Calu3 (cell line): ENCODE measurements at places on chromosomes 13 and 19. TPM values are rescaled to one million over a fixed set of nuclear protein-coding genes. Genes with fewer than 3 reads are reported as not detected.

DNAAF3 gene
- 10.3 and 13.1 TPM in 2 replicates for total RNA-seq

ZNF835 gene
- not detected in 2 replicates for total RNA-seq

PALM gene
- 0.56 and 0.83 TPM in 2 replicates for total RNA-seq

ITGBL1 gene
- total RNA-seq = not detected in 2 replicates

MUC16 gene
- 0.15 and 0.17 TPM in 2 replicates for total RNA-seq

GRCh38 chr19:35715981-35716800, 1.6 kb upstream of the KMT2B start:
- H3K27me3 ChIP-seq = peaks cover 33% of the 10 kb centered on the region
- H3K36me3 ChIP-seq = peaks cover 52% of the 10 kb centered on the region
- peak overlapping the region; percentile 45 for H3K27ac ChIP-seq

GRCh38 chr19:8269724-8270123, 38.4 kb downstream of the CD320 start:
- H3K4me1 ChIP-seq = peaks cover 8% of the 10 kb centered on the region
- no peak overlapping the region for H3K27ac ChIP-seq
- H3K27me3 ChIP-seq = no peaks in the 10 kb centered on the region
- H3K36me3 ChIP-seq = no peaks in the 10 kb centered on the region

DNA sequence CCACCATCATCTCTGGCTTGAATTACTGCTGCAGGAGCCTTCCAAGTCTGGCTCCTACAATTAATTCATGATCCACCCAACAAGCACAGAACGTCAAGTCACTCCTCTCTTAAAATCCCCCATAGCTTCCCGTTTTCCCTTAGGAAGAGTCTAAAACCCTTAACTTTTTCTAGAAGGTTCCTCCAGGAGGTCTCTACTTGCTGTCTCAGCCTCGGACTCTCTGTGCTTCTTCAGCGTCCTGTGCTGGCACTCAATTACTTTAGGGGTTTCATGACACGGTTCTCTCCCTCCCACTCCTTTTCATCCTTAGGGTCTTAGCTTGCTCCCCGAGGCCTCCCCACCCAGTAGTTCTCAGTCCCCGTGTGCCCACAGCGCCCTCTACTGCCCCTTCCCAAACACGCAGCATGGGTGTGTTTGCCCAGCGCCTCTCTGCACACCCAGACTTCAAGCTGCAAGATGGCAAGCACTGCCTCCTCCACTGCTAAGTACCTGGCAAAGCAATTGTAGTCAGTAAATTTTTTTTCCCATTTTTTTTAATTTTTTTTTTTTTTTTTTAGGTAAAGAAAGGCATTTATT, 25.8 kb upstream of the MAP3K10 start:
- H3K36me3 ChIP-seq = peaks cover 12% of the 10 kb centered on the region
- peaks cover 18% of the 10 kb centered on the region for H3K27me3 ChIP-seq
- no peak overlapping the region for H3K4me3 ChIP-seq
- H3K27ac ChIP-seq = no peak overlapping the region
- DNase-seq = peak; percentile 52

DNA sequence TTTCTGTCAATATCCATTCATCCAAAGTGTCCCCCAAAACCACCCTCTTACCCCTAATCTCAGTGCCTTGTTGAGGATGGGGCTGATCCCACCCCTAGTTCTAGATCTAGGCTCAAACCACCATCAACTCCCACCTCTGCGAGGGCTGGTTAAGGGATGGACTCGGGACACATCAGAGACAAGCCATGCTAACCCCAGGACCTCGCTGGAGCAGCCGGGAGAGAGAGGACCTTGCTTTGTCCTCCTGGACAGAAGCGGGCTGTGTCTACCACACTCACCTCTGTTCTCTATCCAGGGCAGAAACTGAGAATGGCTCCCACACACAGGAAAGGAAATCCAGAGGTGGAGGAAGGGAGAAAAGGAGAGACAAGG, 90.8 kb upstream of the UQCRFS1 start:
- H3K36me3 ChIP-seq = no peaks in the 10 kb centered on the region
- no peaks in the 10 kb centered on the region for H3K4me1 ChIP-seq
- no peak overlapping the region for H3K27ac ChIP-seq
- H3K27me3 ChIP-seq = peaks cover 83% of the 10 kb centered on the region
- DNase-seq = no peak
- H3K4me3 ChIP-seq = no peak overlapping the region

DNA sequence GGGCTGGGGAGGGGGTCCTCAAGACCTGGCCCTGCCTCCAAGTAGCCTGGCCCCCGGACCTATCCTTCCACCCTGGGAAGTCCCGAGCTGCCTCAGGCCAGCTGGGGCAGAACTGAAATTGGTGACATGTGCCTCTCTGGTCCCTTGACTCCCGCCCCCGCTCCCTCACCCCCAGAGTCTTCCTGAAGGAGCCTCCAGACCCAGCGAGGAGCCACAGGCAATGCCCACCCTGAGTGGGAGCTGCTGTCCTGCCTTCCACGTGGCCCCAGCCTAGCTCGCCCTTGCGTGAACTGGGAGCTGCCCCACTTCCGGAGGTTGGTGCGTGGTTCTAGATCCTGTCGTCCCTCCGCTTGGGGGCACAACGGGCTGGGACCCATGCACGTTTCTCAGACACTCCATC, 34.6 kb downstream of the CEBPA start:
- H3K36me3 ChIP-seq = no peaks in the 10 kb centered on the region
- DNase-seq = no peak
- peaks cover 27% of the 10 kb centered on the region for H3K27me3 ChIP-seq
- H3K27ac ChIP-seq = no peak overlapping the region

DNA sequence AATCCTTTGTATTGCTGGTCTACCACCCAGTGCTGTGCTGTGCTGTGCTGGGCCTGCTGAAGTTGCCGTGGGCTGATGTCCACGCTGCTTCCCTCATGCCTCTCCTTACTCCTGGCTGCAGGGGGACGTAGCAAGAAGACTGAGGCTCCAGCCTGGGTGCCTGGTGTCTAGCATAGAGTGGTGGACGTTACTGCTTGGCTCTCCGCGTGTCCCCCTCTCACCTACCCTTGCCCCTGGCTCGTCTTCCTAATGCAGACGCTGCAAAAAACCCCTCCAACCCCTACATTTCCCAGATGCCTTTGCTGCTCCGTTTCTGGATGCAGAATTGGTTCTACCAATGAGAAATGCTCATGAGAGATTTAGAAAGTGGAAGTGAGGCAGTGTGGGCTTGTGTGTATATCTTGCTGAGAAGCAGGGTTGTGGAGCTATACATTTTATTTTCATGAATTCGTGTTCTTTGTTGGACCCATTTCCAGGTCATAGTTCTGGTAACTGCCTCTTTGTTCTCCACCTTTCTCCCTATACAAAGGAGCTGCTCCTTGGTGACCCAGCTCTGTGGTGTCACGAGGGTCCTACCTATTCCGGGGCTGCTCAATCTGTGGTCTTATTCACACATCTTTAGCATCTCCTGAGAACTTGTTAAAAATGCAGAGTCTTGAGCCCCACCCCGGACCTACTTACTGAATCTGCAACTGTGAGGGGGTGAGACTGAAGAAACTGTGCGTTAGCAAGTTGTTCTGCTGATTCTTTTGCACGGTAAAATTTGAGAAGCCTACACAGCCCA, 7.9 kb upstream of the DENND1C start:
- DNase-seq = no peak
- no peaks in the 10 kb centered on the region for H3K36me3 ChIP-seq
- peaks cover 16% of the 10 kb centered on the region for H3K27me3 ChIP-seq
- H3K4me1 ChIP-seq = no peaks in the 10 kb centered on the region
- no peak overlapping the region for H3K27ac ChIP-seq
- no peak overlapping the region for H3K4me3 ChIP-seq

DNA sequence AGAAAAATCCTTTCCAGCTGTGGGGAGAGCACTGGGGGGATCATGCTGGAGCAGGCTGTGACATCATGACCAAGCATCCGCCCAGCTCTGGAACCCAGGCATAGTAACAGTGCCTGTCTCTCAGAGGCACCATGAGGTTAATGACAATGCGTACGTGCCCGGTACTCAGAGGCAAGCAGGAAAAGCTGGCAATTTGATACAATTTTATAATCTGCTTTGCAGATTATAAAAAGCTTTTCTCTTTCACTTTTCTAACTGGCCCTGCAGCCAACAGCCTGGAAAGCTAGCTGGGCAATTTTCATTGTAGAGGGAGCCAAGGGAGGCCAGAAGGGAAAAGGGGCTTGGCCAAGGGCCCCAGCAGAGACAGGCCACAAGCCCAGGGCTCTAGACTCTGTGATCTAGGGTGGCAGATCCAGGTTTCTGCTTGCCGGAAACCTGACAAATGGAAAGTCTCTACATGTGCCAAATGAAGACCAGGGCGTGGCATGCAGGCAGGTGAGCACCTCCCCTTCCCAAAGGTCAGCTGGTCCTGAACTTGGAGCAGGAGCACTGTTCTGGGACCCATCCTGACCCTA, 22.7 kb downstream of the VRK3 start:
- H3K4me1 ChIP-seq = peaks cover 27% of the 10 kb centered on the region
- H3K36me3 ChIP-seq = peaks cover 39% of the 10 kb centered on the region
- H3K4me3 ChIP-seq = no peak overlapping the region
